ENCODE measurements at places on chromosomes 1 and 21.

DNA sequence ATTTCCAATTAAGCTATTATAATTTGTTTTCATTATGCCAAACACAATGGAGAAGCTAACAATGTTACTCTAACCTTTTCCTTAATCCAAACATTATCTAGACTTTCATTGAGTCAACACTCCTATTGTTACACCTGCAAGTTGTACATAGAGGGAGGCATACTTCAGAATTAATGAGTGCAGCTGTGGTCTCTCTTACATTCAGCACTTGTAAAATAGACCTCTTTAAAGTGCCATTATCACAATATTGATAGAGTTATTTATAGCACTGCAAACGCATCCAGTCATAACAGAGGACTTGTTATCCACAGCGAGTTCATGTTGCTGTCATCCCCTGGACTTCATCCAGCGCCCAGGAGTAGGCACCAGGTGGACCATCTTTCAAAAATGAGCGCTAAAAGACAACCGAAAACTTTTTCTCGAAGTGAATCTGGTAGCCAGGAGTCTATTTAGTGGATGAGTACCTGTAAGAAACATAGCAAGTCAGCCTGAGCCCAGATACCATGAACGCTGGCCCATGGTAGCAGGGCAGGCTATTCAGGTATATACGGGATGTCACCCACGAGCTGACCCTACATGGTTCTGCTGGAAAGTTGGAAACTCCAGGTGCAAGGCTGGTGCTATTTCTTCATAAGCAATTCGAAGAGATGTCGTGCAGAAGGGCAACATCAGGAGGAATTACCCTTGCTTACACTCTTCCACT lies 70.6 kb upstream of the NFIA start:
- no peak for DNase-seq

- no peak for DNase-seq
These were observed 22.7 kb downstream of the AHCYL1 start for GRCh38 chr1:110007046-110007830.

GRCh38 chr1:95067062-95067461 lies 5.7 kb downstream of the ALG14 start:
- no peak for DNase-seq

- no peak for DNase-seq
These were observed 1.6 kb upstream of the GREM2 start for GRCh38 chr1:240613356-240614142.

GRCh38 chr1:109787211-109787844 lies 23.6 kb upstream of the EPS8L3 start:
- DNase-seq: no peak

- DNase-seq: no peak
These were observed 45.9 kb upstream of the NRDC start for GRCh38 chr1:51924455-51924854.

GRCh38 chr1:119440721-119441307 lies 25.9 kb downstream of the HSD3B2 start:
- DNase-seq: no peak

- DNase-seq: no peak
These were observed 249.2 kb upstream of the PKN2 start for GRCh38 chr1:88434836-88435235.

DNA sequence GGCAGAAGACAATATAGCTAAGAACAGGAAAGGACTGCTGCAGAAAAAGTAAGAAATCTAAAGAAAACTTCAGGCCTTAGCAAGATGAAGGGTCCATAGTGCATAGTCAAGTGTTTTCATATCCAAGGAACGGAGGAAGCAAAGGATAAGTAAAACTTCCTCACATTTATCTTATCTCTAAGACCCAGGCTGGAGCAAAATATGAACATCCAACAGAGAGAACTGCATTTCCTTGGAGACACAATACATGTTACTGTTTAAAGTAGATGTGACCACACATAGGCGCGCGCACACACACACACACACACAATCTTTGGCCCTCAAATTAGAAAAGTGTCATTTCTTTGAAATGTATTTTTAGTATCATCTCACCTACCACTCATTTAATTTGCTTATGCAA lies 66.7 kb downstream of the TTLL7 start:
- DNase-seq: peak; percentile 34

- no peak for DNase-seq
These were observed 144.2 kb upstream of the KRTAP19-8 start for GRCh38 chr21:31182231-31183140.

- no peak for DNase-seq
These were observed 17.2 kb downstream of the KCNN3 start for GRCh38 chr1:154852845-154853244.

DNA sequence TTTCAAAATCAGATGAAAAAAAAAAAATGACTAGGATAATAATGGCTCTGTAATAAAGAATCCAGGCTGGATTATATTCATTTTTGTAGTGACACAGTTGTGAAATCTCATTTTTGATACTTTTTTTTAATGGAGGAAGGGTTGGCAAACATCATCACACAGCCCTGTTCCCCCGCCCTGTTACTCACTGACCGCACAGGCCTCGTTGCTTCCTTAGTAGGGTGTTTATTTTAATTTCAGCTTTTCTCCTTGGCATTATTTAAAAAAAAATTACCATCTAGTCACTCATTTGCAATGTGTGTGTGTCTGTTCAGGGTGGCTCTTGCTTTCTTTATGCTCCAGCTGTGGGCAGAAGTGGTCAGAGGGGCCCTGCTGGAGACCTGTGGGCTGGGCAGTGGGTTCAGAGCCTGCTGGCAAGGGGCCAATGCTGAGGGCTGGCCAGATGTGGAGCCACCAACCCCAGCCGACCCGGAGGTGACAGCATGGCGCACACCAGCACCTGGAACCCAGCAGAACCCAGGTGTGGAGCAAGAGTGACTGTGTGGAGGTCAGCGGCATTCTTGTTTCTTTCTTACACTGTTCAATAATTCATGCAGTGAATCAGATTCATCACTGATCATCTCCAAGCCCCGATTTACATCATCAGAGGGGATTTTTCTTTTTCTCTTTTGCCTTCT lies 44.6 kb downstream of the ZSCAN20 start:
- no peak for DNase-seq

DNA sequence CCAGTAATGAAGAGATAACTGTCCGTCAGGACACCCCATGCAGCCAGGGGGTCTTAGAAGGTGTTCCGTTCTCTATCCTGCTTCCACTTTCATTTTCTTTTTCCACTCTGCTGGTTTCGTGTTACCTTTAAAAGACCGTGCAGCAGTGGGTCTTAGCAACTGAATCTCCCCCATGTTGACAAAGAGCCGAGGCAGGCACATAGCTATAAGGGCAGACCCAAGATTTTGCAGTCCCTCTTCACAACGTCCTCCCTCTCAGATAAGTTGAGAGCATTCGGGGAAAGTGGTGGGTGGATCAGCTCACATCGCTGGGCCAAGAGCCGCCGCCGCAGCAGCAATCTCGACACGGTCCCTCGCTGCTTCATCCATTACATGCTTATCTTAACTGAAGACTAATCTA lies 355.5 kb downstream of the LMO4 start:
- DNase-seq: peak; percentile 14

DNA sequence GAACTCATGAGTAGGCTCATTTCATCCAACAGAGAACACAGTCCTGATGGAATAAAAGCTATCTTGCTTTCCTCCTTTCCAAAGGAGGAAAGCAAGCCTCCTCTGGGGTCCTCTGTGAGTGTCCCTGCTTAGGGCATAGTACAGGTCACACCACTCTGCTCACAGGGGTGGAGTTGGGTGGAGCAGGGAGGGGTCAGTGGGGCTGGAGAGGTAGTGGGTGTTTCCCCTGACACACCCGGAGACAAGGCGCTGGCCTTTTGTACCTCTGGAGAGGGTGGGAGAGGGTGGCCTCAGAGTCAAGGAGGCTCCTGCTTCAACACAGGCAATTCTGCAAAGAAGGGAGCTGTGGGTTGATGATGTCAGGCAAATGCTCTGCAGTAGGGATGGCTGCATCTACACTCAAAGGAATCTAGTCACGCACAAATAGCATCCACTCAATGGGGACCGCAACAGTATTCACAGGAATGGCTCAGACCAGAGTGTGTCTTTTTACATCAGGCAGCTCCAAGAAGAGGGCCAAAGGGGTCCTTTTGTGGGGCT lies 58.6 kb upstream of the PLXNA2 start:
- DNase-seq: no peak

- no peak for DNase-seq
These were observed 34.5 kb upstream of the BCAR3 start for GRCh38 chr1:93716163-93716562.

All from hippocampal formation (tissue), 2 donors.